ENCODE measurements at places on chromosomes 16 and 17.

DNA sequence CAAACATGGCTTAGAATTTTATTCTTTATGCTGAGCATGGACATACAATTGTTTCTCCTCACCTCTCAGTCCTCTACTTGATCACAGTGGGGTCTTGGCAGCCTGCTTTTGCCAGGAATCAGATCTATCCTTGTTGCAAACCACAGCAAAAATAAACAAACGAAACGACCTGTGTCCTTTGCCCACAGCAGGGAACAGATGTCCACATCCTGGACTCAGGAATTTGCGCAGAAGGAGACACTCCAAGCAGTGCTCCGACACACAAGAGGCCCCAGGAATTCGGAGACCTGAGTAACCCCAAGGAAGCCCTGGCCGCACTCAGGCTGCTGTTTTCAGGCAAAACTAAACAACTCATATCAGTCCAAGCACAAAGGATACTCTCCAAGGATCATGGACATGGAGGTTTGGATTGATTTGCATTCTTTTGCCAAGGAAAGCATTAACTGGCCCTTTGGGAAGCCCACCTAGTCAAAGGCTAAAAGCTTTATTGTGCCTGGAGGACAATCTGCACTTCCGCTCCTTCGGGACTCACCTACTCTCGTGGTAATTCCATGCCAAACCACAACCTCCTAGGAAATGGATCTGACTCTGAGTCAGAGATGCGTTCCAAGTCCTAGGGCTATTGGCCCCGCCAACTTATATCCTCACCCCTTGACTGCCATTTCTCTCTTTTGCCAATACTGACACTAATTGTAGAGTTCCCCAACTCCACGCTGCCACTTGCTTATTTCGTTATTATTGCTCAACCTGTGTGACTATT is 271.1 kb upstream of the CDH11 start:
- DNase-seq: no peak

DNA sequence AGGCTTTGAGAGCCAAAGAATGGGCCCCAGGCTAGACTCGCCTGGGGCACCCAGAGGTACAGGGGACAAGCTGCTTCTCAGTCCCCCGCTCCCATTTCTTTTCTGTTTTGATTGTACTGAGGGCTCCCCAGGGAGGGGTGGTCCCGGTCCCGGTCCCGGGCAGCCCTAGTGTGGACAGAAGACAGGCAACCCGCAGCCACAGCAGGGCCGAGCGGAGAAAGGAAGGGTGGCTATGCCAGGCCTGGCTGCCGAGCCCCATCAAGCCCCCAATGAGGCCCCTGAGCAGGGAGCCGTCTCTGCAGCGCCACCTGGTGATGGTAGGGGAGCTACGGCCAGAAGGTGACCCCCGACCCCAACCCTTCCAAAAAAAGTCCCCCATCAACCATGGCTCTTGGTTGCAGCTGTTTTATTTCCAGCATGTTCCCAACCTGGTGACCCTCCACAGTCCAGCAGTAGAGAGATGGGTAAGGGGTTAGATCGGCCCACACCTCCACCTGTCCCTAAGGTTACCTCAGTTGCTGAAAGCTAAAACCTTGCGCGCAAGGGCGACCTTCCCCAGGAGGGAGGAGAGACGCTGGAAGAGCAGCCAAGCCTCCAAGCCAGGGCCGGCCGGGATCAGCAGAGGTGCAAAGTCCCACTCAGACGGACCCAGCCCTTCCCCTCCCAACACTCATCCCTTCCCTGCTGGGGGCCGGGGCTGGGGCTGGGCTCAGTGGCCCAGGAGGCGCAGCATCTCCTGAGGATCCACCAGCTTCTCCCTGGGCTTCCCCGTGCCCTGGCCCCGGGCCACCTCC is 2.6 kb upstream of the GRIN2C start:
- DNase-seq: no peak

- DNase-seq: no peak
These were observed 366.3 kb upstream of the HSBP1 start for GRCh38 chr16:83441517-83441916.

- DNase-seq: no peak
These were observed 14.8 kb downstream of the EFCAB5 start for GRCh38 chr17:29956225-29956624.

- no peak for DNase-seq
These were observed 755 bp downstream of the RPL3L start for GRCh38 chr16:1953734-1954133.

DNA sequence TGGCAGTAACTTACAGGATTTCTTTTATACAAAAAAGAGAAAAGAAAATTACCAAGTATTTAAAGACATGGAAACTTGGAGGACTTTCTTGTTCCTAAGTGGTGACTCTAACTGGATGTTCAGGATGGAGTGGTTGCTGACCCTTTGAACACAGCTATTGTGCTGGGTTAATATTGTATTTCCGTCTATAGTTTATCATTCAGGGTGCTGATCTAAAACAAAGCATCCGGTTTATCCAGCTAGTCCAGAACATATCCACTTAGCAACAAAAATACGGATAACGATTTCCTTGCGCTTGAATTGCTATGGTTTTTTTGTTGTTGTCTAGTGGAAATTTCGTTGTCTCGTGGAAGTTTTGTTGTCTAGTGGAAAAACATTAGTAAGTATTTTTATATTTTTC is 38.2 kb downstream of the SNTB2 start:
- no peak for DNase-seq

GRCh38 chr16:15529673-15530072 is 95.3 kb downstream of the BMERB1 start:
- no peak for DNase-seq

GRCh38 chr17:32660496-32660985 is 173.7 kb downstream of the CDK5R1 start:
- no peak for DNase-seq

GRCh38 chr16:3698941-3699340 is 18.4 kb downstream of the TRAP1 start:
- DNase-seq: no peak

- no peak for DNase-seq
These were observed 21.9 kb upstream of the DLX4 start for GRCh38 chr17:49946964-49947584.

GRCh38 chr16:31700200-31700529 is 172.5 kb downstream of the AHSP start:
- peak; percentile 69 for DNase-seq

DNA sequence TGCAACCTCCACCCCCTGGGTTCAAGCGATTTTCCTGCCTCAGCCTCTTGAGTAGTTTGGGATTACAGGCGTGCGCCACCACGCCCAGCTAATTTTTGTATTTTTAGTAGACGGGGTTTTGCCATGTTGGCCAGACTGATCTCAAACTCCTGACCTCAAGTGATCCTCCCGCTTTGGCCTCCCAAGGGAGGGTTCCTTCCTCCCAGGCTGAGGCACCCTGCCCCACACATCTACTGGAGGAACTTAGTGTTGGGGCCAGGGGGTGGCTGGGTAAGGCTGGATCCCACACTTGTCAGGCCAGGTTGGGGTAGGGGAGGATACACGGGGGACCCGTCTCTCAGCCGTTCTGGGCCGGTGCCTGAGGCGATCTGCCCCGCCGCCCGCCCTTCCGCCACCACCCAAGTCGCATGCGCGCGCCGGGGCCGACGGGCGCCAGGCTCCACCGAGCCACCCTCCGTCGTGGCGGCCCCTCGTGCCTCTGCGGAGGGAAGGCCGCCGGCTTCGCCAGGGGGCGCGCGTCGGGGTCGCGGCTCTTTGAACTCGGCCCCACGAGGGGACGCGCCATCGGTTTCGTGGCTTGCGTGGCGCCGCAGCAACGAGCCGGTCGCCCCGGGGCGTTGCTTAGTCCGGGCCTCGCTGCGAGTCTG is 15.9 kb downstream of the GRB7 start:
- DNase-seq: no peak

DNA sequence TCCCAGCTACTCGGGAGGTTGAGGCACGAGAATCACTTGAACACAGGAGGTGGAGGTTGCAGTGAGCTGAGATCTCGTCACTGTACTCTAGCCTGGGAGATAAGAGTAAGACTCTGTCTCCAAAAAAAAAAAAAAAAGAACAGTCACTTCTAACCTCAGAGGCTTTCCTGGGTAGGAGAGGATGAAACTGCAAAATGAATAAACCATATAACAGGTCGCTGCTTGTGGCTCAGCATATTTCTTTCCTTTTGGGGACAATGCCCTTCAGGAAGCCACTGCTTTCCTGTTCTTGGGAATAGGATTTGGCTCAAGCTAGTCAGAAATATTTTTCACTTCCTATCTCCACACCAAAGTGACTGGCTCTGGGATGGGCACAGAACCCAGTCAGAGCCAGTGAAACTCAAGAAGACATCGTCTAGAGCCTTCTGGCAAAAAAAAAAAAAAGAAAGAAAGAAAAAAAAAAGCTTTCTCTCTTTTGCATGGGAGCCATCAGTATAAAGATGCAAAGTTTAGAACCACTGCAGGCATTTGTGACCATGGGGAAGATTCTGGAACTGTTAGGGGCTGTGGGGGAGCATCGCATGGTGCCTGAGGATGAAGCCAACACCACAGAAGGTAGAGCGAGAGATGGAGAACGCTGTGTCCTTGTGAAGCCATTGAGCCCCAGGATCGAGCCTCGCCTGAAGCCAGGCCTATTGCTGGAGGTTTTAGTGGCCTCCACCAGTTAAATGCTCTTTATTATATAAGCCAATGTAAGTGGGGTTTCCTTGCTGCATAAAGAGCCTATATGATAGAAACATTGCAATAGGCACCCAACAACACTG is 71.8 kb upstream of the MRTFB start:
- no peak for DNase-seq

DNA sequence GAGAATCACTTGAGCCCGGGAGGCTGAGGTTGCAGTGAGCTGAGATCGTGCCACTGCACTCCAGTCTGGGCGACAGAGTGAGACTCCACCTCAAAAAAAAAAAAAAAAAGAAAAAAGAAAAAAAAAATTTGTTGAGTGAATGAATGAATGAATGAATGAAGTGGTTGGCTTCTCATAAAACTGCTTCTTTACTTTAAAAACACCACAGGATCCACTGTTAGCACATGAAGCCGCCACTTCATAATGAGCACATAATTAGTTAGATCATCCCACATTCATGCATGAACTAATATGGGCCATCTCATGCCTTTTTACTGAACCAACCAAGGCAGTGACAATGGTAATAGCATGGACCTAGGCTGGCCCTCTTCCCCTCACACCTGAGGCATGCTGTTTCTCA is 135.0 kb upstream of the XYLT1 start:
- DNase-seq: no peak

GRCh38 chr17:29838961-29839360 is 91.1 kb downstream of the SSH2 start:
- no peak for DNase-seq

DNA sequence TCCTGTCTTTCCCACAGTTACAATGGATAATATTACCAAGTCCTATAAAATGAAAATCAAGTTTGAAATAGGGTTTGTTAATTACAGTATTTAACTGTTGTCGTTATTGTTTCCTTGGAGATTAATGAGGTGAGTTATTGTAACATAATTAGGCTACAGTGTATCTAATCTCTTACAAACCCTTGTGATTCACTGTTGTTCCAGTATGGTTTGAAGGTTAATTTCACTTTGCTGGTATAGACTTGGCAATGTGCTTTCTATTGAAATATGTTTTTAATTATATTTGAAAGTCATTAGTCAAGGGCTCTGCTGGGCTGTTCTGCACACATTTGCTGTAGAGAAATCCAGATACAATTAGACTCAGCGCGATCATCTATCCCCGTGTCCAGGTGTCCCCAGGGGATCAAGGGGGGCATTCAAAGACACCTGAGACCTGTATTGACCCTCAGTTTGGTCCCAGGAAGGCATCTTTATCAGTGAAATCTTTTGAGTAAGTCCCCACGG is 624.6 kb upstream of the EEF2KMT start:
- no peak for DNase-seq

DNA sequence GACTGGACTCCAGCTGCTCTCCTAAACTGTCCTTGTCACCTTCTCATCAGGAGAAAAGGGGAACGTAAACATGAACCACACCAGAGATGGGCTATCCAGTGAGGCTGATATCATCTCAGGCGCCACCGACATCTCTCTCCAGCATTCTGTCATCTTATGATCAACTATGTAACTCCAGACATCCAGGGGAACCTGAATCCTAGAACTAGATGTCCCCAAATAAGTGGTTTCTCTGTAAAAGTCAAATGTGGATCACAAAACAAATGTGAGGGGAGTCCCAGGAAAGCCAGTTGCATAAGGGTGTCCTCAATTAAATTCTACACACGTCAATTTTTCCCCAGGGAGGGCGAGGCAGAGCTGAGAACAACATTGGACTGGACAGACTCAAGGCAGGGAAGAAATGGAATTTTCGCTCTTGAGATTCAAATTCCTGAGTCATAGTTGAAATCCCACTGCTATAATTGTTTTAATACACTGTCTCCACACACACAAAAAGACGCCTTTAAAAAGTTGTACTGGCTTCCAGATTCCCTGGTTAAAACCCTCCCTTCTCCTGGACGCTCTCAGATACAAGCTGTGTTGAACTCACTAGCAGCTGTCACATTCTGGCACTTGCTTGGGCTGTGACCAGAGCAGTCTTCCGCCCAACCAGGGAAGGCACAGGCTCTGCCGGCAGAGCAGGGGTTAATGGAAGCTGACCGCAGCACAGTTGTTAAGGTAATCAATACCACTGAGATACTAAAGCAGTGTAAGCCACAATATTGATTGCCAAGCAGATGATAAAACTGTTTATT is 62.6 kb downstream of the ZFHX3 start:
- no peak for DNase-seq

DNA sequence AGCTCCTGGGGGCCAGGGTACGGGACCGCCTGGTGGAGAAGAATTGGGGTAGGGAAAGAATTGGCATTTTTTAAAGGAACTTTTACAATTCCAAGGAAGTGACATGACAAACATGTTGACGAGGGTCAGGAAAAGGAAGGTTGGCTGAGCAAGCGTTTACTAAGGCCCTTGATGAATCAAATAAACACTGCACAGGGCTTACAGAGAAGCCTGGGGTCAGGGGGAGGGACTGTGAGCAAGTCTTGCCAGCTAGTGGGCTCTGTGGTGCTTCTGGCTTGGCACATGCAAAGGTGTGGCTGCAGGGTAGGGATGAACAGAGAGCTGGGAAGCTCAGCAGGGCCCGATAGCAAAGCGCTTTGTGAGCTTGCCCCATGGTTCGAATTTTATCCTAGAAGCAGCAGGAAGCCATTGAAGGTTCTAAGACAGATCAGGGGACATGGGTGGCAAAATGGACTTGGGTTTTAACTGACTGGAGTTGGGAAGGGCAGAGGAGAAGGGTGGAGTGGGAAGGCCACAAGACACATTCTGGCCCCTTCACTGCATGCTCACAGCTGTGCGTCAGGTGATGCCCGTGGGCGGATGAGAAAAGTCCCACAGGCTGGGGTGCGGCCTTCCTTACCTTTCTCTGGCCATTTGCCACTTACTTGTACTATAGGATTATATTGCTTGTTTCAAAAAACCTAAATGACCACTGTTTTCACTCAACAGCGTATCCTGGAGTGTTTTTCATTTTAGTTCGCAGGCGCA is 117.8 kb downstream of the SOCS1 start:
- DNase-seq: no peak

GRCh38 chr16:50530277-50531236 is 17.6 kb upstream of the NKD1 start:
- DNase-seq: no peak

GRCh38 chr17:81676906-81677305 is 6.7 kb downstream of the ARL16 start:
- no peak for DNase-seq

GRCh38 chr16:83994087-83994486 is 26.0 kb downstream of the NECAB2 start:
- DNase-seq: no peak

- no peak for DNase-seq
These were observed 1.1 kb downstream of the CAMTA2 start for GRCh38 chr17:4986403-4986802.

Measured in NCI-H2227 treated with DMSO at 0.1 percent for 48 hours (cell line).